DND-41 (cell line): ENCODE measurements at places on chromosomes 2 and 18.

GRCh38 chr18:33960417-33960816 is 264.3 kb downstream of the NOL4 start:
- DNase-seq: no peak

DNA sequence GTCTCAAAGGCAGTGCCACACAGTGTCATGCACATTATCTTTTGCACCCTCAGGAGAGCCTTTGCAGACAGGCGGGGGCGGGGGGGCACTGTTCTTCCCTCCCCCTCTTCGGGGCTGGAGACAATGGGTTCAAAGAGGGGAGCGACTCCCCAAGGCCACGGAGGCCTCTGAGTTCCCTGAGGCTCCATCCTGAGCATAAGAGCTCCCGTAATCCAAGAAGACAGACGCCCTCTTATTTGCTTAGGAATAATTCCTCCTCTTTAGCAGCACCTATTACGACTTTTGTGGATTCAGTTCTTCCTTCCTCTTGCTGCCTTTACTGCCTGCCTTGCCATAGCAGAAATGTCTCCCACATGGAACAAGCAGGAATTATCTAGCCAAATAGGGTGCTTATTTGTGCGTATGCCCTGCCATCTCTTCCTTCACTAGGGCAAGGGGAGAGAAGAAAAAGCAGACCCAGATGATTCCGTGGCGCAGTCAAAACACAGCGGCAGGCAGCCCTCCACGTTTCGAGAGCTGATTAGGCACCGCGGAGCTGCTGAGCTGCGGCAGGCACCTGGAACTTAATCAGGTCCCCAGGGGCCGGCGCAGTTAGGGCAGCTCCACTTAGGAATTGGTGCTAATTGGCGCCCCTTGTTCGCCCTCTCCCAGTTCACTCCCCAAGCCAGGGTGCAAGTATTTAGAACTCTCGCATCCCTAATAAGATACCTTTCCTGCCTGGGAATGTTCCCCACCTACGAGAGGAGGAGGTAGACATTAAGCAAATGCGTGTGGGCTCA is 233.4 kb upstream of the MYT1L start:
- no peak for DNase-seq

- DNase-seq: peak; percentile 29
These were observed 128.2 kb upstream of the CXCR4 start for GRCh38 chr2:136246086-136246669.

DNA sequence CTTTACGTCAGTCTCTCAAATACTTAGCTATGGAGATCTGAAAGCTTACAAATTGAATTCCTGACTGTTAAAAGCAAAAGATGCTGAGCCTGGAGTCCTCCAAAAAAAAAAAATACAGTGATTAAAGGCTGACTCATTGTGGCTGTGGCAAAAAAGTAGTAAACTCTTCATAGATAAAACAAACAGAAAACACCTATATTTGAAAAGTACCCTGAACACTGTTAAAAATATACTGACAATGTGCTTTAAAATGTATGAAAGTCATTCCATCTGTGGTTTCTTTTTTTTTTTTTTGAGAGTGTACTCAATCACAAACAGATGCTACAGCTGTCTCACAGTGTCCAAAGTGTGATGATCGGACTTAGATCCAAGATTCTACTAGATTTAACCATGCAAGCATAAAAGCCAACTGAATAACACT is 267.6 kb upstream of the CYP26B1 start:
- no peak for DNase-seq

GRCh38 chr2:652881-653480 is 24.2 kb downstream of the TMEM18 start:
- DNase-seq: peak; percentile 52

GRCh38 chr2:237760506-237761502 is 37.8 kb upstream of the RBM44 start:
- DNase-seq: no peak

DNA sequence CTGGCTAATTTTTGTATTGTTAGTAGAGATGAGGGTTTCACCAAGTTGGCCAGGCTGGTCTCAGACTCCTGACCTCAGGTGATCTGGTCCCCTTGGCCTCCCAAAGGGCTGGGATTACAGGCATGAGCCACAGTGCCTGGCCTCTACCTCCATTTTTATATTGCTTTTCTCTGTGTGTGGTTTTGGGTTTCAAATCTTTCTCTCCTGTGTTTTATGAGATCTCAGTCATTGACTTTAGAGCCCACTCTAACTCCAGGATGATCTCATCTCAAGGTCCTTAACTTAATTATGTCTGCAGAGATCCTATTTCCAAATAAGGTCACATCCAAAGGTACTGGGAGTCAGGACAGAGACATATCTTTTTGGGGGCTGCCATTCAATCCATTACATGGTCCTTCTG is 24.7 kb downstream of the ARL4C start:
- no peak for DNase-seq

DNA sequence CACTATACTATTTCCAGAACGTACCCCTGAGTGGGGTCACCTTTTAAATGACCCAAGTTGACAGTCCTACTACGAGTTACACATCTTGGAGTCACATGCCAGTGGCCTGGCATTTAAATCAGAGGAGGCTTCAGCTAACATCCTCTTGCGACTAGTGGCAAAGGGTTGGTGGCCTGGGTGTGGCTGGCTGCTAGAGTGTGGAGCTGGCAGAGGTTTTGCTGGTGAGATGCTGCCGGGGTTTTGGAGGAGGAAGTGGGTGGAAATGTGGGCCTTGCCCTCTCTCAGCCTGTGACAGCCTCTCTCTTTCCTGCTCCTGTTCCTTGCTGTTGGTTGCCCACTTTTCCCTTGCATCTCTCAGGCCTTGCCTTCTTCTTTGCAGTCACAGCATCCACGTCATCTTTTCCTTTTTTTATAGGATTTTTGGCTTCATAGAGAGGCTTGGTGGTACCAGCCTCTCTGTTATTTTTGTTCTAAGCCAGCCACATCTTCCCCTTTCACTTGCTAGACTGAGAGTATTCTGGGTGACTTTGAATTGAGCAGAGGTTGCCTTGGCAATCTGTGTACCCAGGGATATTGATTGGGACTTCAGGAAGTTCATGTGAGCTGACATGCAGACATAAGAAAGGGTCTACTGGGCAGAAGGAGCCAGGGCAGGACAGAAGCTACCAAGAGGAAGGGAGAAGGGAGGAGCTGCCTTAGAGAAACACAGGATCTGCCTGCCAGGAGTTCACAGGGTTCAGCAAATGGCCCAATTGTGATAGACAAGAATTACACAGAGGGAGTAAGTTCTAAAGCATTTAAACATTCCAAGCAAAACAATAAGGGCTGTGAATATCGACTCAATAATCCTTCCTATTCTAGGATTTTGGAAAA is 55.4 kb downstream of the CDC42EP3 start:
- DNase-seq: peak; percentile 34

DNA sequence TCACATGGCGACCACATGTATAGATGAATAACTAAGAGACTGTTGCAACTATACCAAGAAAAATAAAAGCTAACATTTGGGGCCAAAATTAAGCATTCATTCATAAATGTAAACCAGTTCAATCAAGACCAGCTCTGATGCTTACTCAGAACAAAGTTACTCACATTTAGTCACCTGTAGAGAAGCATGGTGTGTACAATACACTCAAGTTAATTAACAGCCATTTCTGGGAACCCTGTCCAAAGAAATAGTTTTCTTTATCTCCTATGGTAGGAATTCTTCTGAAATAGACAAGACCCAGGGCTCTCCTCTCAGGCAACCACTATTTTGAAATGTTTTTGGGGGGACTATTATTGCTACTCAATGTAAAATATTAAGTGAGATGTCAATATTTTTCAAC is 1.6 kb downstream of the SCN3A start:
- DNase-seq: no peak

GRCh38 chr2:216791303-216791702 is 68.6 kb downstream of the TNP1 start:
- DNase-seq: no peak

- DNase-seq: no peak
These were observed 29.4 kb downstream of the RHBDD1 start for GRCh38 chr2:226865273-226865672.

- DNase-seq: no peak
These were observed 76.4 kb downstream of the SH3RF3 start for GRCh38 chr2:109205447-109205846.
